ENCODE measurements at places on chromosomes 2 and 18.

DNA sequence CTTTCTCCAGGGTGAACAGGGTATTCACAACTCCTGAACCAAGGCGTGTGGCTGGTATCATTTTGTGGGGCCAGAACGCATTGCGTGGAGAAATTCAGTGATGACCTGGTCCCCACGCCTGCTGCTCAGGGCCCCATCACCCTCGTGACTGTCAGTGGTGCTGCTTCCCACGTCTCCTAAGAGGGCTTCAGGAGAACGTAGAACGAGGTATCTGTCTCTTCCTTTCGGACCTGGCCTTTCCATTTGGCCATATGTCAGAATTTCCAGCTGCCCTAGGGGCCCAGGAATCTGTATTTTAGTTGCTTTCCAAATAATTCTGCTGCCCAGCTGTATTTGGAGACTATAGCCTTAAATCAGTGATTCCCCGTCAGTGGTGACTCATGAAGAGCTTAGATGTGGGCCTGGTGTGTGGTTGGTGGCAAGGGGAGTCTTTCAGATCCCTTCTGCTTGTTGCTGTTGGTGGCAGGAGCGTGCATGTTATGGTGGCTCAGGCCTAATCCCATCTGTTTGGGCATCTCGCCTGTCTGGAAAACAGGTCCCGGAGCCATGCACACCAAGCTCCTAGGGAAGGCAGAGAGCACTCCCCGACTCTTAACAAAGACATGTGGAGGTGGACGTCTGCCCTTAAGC, 56.4 kb downstream of the NPAS2 start:
- no peak for DNase-seq

DNA sequence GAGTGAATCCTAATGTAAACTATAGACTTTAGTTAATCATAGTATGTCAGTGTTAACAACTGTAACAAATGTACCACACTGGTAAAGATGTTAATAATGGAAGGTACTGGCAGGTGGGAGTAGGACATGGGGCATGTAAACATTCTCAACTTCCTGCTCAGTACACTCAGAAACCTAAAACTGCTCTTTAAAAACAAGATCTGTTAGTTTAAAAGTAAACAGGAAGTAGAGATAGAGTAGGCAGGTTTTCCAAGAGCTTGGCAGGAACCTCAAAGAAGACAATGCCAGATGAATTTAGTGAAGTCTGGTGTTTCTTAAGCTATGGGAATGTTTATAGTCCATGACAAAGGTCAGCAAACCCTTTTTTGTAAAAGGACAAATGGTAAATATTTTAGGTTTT, 46.6 kb downstream of the CCDC138 start:
- no peak for DNase-seq

GRCh38 chr2:241986836-241987641, 117.5 kb downstream of the RTP5 start:
- DNase-seq: no peak

GRCh38 chr2:201956361-201956760, 77.3 kb upstream of the FZD7 start:
- no peak for DNase-seq

DNA sequence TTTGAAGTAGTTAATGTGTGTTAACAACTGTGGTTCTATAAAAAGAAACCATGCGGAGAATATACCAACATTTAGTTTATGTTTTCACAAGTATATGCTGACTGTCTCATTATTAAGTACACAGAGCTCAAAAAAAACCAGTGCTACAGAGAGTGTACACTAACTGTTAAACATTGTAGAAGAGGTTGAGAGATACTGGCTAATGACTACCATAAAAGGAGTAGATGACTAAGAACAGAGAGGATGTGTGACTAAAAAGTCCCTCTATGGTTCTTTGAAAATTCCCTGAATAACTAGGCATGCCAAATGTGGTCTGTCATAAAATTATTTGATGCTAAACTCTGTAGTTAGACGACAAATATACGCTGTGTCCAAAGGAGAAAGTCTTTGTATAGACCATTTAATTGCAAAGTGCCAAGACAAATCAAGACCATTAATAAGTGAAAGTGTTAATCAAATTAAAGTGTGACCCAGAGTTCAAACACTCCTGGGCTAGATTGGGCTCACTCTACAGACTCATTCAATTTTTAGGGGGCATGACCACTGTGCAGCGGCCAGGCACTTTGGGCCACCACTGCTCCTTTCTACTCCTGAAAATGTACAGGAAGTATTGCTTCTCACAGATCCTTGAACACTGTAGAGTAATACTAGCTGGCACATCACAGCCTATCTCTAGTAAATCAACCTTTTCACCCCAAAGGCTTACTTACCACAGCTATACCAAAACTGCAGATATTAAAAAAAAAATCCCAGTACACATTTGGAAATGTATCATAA, 45.1 kb upstream of the SERTAD2 start:
- DNase-seq: no peak

DNA sequence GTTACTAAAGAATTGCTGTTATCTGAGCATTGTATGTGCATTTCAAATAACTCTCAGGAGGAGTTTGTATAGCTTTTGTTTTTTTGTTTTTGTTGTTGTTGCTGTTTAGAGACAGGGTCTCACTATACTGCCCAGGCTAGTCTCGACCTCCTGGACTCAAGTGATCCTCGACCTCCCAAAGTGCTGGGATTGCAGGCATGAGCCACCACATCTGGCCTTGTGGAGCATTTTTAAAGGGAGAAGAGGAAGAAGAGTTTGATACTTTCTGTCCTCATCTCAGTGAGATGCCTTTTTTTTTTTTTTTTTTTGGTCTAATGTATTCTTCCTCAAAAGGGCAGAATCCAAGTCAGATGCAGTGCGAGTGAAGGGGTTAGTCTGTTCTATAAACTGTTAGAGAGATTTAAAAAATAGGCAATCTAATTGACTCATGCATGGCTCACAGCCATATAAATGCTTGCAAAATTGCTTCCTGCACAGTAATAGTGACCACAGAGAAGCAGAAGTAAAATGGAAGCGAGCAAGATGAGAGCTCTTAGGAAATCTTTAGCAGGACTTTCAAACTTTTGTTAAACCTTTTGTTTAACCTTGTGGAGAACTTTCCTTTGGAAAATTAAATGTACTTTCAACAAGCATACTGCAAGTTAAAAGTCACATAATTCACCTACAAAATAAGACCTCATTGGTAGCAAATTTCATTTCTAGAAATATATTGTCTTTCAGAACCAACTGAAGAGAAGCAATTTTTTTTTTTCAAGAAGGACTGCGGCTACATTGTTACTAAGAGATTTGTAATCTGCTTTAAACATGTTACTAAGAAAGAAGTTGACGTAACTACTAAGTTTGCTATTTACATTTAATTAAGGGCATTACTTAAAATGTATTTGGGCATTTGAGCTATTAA, 52.3 kb upstream of the ROCK1 start:
- no peak for DNase-seq

DNA sequence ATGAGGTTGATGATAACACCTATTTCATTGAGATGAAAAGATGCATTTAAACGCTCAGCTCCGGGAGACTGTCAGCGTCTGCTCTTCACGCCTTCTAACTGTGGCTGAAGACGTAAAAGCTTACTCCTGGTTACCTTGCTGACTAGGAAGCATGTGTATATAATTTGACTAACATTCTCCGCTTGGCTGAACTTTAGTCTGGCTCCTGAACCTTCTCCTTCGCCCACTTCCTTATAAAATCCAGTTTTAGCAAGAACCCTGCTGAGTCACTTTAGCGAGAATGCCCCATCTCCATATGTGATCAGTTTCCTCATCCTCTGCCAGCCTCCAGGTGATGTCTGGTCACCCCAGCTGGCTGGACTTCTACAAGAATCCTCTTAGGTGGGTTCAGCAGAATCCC, 12.7 kb upstream of the CREG2 start:
- no peak for DNase-seq

- DNase-seq: no peak
Observed at GRCh38 chr18:10093445-10093844, 179.6 kb downstream of the VAPA start.

DNA sequence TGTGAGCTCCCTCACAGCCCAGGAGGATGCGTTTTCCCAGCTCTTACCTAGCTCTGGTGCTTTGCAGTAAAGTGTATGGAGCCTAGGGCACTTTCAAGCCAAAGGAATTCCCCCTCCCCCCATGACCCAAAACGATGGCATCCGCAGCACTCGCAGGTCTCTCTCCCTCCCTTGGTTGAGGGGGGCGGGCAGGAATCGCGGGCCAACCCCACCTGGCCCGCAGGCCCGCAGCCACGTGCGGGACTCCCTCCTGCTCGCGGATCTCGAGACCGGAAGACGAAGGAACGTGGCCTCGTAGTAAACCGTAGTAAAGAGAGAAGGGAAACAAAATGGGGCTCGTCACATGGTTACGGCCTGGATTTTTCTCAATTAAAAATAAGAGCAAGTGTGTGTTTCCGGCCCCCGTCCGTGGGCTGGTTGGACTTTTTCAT, 8.5 kb downstream of the IRS1 start:
- DNase-seq: no peak

- DNase-seq: no peak
Observed at GRCh38 chr2:86243950-86244733, 44.9 kb downstream of the MRPL35 start.
